ENCODE measurements at places on chromosomes 5 and 9.

DNA sequence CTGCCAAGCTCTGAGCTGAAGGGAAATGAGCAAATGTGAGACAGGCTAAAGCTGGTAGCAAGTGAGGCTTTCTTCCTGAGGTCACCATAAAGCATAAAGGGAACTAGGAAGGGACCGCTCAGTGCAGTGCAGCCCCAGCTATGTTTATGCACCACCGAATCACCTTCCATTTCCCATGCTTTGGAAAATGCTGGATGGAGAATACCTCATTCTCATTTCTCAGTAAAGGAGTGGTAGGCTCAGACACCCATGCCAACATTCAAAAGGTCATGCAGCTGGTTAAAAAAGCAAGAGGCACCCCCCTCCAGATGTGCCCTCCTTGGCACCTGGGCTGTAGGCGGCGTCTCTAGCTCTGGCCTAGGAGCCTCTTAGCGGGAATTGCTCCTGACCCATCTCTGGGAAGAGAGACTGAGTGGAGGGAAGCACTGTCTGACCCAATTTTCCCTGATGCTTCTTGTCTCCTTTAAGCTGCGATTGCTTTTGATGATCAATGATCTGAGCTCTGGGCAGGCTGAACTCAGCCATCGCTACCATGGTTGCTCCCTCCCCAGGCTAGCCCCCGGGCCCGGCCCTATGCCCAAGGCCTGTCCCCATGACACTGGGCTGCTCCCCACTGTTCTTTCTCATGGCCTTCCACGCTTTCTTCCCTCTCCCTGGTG, 58.7 kb downstream of the ZNF354C start:
- DNase-seq = no peak

- DNase-seq = no peak
Measured at GRCh38 chr5:78972654-78973428, 12.3 kb downstream of the ARSB start.

DNA sequence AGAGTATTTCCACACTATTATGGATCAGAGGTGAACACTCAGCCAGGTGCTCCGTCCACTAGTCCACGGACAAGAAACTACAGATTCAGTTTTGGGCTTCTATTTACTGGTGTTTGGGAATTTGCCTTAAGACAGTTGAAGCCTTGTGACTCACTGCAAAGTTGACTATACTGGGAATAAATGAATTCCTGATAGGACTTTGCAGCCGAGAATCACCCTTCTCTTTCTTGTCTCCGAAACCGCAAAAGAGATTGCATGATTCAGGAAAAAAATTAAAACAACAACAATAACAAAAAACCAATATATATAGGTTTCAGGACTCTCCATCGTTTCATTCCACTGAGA, 716 bp downstream of the TMEM171 start:
- no peak for DNase-seq

DNA sequence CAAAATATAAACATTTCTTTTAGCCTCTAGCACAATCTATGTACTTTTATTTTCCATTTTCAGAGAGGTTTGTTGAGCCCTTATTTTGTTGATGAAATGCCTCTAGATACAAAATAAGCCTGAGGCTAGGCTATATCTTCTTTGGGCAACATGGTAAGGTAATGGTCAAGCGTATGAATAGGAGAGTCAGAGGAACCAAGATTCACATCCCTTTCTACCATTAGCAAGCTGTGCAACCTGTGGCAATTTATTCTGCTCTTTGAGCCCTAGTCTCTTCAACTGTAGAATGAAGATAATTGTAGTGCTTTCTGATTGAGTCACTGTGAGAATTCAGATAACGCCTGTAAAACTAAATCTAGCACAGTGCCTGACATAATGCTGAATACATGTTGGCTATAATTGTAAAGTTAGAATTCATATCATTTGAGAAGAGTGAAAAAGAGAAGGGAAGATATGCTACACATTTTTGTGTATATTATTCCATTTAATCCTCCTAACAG, 412.5 kb downstream of the CCDC171 start:
- DNase-seq = no peak

DNA sequence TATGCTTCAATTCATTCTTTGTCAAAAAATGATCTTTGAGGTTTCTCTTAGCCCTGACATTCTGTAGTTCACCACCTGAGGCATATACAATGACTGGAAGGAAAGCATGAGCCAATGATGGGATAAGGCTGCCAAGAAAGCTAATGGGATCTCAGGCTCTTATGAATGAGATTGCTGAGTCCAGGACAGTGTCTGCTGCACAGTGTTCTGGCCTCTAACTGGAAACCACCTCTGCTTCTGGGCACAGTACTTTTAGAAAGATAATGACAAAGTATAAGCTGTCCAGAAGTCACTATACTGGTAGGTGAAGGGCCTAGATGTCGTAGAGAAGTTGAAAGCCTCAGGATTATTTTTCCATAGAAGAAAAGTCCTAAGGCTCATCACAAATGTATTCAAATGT, 69.1 kb upstream of the PAPPA start:
- DNase-seq = no peak

DNA sequence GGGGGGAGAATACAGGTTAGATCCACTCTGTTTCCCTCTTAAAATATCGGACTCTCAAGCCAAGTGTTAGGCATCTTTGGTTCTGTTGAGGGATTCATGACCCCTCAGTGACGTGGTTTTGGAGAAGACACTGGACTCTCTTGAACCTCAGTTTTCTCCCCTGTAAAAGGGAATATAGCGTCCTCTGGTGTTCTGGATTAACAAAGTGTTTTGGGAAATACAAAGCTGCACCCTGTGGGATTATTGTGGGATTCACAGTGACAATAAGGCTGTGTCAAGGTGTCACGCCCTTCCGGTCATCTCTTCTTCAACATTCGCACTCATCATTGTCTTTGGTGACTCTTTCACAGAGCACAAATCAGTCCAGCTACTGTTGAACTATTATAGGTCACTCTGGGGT, 139.0 kb downstream of the IRX1 start:
- no peak for DNase-seq

GRCh38 chr5:32312197-32312594, 543 bp downstream of the MTMR12 start:
- peak; percentile 37 for DNase-seq

GRCh38 chr5:112752335-112752734, 14.7 kb downstream of the APC start:
- no peak for DNase-seq

GRCh38 chr9:79268806-79269205, 303.0 kb upstream of the TLE4 start:
- no peak for DNase-seq

DNA sequence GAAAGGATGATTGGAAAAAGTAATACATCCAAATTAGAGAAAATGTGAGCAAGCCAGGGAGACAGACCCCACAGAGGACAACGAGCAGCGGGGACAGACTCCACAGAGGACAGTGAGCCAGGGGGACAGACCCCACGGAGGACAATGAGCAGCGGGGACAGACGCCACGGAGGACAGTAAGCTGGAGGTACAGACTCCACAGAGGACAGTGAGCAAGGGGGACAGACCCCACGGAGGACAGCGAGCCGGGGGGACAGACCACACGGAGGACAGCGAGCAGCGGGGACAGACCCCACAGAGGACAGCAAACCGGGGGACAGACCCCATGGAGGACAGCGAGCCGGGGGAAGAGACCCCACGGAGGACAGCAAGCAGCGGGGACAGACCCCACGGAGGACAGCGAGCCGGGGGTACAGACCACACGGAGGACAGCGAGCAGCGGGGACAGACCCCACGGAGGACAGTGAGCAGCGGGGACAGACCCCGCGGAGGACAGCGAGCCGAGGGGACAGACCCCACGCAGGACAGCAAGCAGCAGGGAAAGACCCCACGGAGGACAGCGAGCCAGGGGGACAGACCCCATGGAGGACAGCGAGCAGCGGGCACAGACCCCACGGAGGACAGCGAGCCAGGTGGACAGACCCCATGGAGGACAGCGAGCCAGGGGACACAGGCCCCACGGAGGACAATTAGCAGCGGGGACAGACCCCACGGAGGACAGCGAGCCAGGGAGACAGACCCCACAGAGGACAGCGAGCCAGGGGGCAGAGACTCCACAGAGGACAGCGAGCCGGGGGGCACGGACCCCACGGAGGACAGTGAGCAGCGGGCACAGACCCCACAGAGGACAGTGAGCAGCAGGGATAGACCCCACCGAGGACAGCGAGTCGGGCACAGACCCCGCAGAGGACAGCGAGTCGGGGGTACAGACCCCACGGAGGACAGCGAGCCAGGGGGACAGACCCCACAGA, 1.9 kb upstream of the ZDHHC11 start:
- no peak for DNase-seq

GRCh38 chr5:64678374-64678773, 11.9 kb upstream of the SHISAL2B start:
- no peak for DNase-seq

DNA sequence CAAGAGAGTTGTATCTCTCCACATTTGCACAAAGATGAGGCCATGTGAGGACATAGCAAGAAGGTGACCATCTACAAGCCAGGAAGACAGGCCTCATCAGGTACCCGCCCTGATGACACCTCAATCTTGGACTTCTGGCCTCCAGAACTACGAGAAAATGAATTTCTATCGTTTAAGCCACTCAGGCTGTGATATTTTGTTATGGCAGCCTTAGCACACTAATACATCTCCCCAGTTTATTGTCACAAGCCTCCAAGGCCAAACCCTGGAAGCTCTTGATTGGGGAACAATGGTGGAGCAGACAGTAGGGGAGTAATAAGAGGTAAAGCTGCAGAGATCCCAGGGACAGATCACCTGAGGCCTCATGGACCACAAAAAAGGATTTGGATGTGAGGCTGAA, 7.7 kb upstream of the P4HA2 start:
- DNase-seq = no peak

GRCh38 chr5:157459715-157460599, at the start of gene NIPAL4:
NIPAL4 (plus strand) TSS chr5:157460213; CDS start chr5:157460321, 108 bp downstream.
- DNase-seq = peak; percentile 44

DNA sequence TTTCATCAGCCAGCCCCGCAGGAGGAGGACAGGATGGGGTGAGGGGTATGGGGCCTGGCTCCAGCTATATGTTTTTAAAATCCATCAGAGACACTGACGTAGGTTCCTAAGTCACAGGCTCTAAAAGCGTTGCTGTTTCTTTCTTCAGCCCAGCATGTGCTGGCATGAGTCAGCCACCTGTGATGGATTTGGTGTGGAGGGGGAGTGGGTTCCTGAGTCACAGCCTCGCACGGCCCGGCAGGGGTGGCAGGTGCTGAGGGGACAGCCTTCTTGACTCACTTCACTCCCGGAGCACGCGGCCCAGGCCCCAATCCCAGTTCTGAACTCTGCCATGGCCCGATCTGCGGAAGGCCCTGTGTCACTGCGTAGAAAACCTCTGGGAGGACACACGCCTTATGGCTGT, 38.8 kb upstream of the RPL26L1 start:
- DNase-seq = no peak

- DNase-seq = no peak
Measured at GRCh38 chr5:31329715-31330114, 136.2 kb downstream of the CDH6 start.

- no peak for DNase-seq
Measured at GRCh38 chr5:78574731-78575161, 73.8 kb downstream of the LHFPL2 start.

DNA sequence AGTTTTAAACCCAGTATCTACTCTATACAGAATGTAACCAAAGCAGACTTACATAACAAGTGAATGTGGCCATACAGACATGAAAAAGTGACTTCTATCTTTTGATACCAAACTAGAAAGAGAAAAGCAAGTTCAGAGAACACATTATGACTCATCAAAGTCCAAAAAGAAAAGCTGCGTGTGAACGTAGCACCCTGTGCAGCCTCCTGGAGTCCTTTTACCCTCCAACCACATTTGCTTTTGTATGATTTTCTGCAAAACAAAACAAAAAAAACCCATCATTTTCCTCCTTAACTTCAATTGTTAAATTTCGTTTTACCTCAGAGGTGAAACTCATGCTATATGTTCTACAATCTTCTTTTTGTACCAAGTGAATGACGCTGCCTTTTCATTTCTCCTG, 2.8 kb upstream of the SMARCA2 start:
- DNase-seq = no peak

GRCh38 chr5:116655431-116655830, 80.8 kb upstream of the SEMA6A start:
- no peak for DNase-seq

DNA sequence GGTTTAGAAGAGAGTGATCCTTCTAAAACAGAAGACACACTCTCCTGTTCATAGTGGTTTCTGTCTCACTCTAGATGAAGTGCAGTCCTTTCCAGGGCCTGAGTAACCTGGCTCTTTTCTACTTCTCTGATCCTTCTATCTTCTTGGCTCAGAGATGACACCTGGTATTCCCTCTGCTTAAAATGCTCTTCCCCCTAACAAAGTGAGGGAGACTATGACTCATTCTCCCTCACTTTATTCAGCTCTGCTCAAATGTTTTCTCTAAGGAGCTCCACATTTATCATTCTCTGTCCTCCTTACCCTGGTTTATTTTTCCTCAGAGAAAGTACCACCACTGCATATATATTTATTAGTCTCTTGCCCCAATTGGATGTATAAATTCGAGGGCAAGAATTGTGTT, 24.6 kb downstream of the TUT7 start:
- DNase-seq = no peak

- DNase-seq = no peak
Measured at GRCh38 chr5:18072600-18072999, 438.3 kb downstream of the TAF11L14 start.

DNA sequence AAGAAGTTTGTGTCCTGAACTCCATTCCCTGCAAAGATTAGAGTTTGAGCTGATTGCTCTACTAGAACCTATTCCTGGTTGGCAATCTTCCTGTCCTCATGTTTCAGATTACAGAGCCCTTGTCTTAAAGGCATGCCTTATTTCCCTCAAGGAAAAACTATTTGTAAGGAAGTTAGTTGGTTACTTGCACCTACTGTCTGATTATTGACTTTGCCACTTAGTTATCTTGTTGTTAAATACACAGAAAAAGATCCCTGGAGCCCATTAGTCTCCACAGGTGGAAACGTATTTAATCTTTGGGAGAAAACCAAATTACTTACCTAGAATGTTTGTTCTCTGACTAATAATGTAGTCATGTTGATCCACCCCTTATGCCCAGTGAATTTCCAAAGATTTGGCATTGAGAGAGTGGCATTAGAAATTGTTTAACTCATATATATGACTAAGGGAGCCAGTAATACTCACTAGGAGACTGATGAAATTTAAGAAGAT, 132.3 kb upstream of the ELL2 start:
- DNase-seq = no peak

DNA sequence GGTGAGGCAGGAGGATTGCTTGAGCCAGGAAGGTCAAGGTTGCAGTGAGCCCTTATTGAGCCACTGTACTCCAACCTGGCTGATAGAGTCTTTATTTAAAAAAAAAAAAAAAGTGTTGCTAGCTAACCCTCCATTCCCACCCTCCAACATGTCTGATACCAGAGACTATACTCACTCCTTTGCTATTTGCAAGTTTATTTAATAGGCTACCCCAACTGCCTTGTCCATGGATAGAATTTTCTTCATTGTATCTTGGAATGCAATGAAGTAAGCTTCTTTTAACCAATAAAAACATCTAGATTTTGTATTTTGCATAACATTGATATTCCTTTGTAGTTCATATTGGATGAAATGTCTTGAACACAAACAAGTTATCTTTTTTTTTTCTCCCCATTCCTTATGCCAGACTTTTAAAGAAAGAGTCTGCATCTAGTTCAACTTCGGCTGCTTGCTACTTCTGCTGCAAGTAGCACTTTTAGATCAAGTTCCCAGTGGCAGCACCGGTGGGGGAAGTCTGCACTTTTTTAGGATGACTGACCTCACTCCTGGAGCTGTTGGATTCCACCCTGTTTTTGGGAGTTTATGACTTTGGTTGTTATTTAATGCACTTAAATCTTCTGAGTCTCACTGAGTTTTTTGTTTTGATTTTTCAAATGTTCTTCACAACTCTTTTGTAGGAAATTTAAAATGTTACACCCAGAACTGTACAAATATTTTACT, 112.5 kb downstream of the UHRF2 start:
- DNase-seq = no peak

- DNase-seq = peak; percentile 51
Measured at GRCh38 chr5:177431317-177432142, 5.1 kb downstream of the GRK6 start.
